ENCODE measurements at places on chromosomes 6 and 20.

- no peak for DNase-seq
These were observed 116.6 kb downstream of the BMP2 start for GRCh38 chr20:6884114-6884513.

DNA sequence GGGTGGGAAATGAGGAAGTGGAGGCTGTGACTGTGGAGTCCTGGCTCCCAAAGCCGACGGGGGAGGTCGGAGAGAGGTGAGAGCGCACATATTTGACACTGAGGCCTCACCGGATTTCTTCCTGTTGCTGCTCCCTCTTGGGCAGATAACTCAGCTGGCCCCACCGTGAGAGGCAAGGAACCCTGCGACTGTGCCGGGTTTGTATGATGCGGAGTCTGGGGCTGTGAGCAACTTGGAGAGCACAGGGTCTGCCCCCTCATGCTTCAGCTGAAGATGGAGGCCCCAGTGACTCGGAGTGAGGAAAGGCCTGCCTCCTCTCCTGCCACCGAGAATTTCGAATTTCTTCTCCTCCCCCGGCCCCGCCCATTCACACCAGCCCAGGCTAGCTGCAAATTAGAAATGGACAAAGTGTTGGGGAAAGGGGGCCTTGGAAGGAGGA is 160.6 kb downstream of the GRM4 start:
- no peak for DNase-seq

DNA sequence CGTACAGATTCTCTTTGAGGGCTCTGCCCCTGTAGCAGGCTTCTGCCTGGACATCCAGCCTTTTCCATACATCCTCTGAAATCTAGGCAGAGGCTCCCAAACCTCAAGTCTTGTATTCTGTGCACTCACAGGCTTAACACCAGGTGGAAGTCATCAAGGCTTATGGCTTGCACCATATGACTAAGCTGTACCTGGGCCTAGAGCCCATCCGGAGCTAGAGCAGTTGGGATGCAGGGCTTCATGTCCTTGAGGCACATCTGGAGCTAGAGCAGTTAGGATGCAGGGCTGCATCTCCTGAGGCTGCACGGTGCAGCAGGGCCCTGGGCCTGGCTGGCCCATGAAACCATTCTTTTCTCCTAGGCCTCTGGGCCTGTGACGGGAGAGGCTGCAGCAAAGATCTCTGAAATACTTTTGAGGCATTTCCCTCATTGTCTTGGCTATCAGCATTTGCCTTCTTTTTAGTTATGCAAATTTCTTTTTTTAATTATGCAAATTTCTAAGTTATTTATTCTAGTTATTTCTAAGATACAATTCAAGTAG is 98.7 kb downstream of the CD24 start:
- DNase-seq: no peak

- no peak for DNase-seq
These were observed 980.3 kb upstream of the FLRT3 start for GRCh38 chr20:15317546-15318232.

DNA sequence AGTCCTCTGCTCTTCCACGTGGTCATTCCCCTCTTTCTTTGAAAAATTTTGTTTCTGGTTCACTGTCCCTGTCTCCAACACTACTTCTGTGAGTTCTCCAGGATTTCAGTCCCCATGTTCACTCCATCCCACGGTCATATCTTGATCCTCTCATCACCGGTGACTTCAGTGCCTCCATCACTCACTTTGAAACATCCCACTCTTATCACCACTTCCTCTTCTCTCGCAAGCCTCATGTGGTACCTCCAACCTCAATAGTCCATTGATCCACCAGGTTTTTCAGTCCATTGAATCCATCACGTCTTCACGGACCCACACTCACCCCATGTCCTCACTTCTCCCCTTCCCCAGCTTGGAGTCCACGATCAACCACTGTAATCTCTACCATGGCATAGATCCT is 64.8 kb downstream of the CARMIL1 start:
- no peak for DNase-seq

- DNase-seq: no peak
These were observed 84.7 kb upstream of the MC3R start for GRCh38 chr20:56163806-56164205.

DNA sequence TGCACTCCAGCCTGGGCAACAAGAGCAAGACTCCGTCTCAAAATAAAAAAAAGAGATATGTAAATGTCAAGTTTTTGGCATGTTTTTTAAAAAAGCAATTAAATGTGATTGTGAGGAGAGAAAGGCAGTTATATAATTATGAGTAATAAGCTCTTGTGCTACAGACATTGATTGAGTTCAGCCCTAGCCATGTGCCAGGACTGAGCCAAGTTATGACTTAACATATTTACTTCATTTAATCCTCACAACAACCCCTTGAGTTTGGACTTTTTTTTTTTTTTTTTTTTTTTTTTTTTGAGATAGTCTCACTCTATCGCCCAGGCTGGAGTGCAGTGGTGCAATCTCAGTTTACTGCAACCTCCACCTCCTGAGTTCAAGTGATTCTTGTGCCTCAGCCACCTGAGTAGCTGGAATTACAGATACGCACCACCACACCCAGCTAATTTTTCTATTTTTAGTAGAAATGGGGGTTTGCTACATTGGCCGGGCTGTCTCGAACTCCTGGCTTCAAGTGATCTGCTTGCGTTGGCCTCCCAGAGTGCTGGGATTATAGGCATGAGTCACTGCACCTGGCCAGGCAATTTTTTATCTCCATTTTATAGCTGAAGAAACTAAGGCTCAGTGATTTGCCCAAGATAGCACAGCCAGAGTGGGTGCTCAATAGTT is 15.0 kb upstream of the CSE1L start:
- no peak for DNase-seq

DNA sequence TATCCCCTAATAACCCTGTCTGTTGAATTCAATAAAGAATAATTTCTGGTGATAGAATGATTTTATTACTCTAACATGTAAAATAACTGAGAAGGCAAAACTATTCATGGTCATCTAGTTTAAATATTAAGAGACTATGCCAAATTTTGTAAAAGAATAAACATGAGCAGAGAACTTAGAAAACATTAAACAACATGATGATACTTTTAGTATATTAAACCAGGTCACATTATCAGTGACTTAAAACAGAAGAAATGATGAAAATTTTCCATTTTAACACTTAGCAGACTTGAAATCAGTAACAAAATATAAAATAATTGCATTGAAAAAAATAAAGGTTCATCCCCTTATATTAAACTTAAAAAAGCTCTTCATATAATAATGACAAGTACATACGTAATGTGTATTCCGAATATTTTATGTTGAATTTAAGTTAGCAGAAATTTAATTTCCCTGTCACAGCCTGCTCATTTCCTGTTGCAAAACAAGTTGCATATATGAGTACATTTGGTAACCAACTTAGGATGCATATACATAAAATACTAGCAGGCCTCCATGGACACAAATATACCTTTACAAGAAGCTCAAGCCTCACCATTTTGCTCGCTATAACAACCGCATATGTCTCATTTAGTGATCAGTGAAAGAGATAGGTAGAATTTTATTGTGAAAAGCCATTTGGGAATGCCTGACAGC is 40.6 kb downstream of the DTNBP1 start:
- no peak for DNase-seq
